SK-MEL-5 (cell line): ENCODE measurements at places on chromosomes 5 and 9. TPM values are rescaled to one million over a fixed set of nuclear protein-coding genes. Genes with fewer than 3 reads are reported as not detected.

The FAT2 gene
- total RNA-seq: 1.4 TPM in 2 replicates

The SPATA6L gene
- total RNA-seq: 0.08 and 1.3 TPM in 2 replicates

The RANBP3L gene
- 0.05 TPM in 1 of 2 replicates, not detected in the other for total RNA-seq

- peak; percentile 49 for DNase-seq
These were observed 101.3 kb downstream of the FBN2 start for GRCh38 chr5:128436749-128437188.

GRCh38 chr5:14593326-14594021, 11.9 kb downstream of the OTULINL start:
- DNase-seq: no peak

- DNase-seq: peak; percentile 77
These were observed 475.5 kb upstream of the ACO1 start for GRCh38 chr9:31908891-31909480.

- DNase-seq: no peak
These were observed 789 bp downstream of the DOK3 start for GRCh38 chr5:177508837-177509236.

DNA sequence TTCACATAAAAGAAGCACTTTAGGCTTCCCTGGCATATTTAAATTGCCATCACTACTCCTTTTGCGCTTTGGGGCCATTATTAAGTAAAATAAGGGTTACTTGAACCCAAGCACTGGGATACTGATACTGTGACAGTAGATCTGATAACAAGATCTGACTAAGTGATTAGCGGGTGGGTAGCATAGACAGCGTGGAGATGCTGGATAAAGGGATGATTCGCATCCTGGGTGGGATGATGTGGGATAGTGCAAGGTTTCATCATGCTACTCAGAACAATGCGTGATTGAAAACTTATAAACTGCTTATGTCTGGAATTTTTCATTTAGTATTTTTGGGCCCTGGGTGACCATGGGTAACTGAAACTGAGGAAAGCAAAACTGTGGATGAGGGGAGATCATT, 75.1 kb downstream of the PTTG1 start:
- peak; percentile 48 for DNase-seq
